ENCODE measurements at places on chromosomes 4 and X. TPM values are rescaled to one million over a fixed set of nuclear protein-coding genes. Genes with fewer than 3 reads are reported as not detected.

The PPA2 gene
- total RNA-seq: 127 TPM

The CHRNA9 gene
- total RNA-seq: not detected

The GABRB1 gene
- not detected for total RNA-seq

The GLRA3 gene
- not detected for total RNA-seq

The CLCN3 gene
- total RNA-seq: 24.5 TPM

The MMRN1 gene
- not detected for total RNA-seq

The C1QTNF7 gene
- total RNA-seq: not detected

The XAGE1A gene
- total RNA-seq: not detected

The CLNK gene
- not detected for total RNA-seq

The NRK gene
- total RNA-seq: 5.9 TPM

The TCEANC gene
- total RNA-seq: 0.75 TPM

The FAM47A gene
- not detected for total RNA-seq

The PPP4R3C gene
- total RNA-seq: not detected

The HTR2C gene
- total RNA-seq: not detected

The FABP2 gene
- not detected for total RNA-seq

The MAD2L1 gene
- 56.0 TPM for total RNA-seq

The ABLIM2 gene
- total RNA-seq: 0.85 TPM

The KIT gene
- not detected for total RNA-seq

The NXF2 gene
- not detected for total RNA-seq

The HPSE gene
- total RNA-seq: 13.0 TPM

The CXCL1 gene
- 27.5 TPM for total RNA-seq

The FATE1 gene
- total RNA-seq: not detected

The ADH4 gene
- not detected for total RNA-seq

The HMGB3 gene
- 140 TPM for total RNA-seq

The NAAA gene
- 10.4 TPM for total RNA-seq

The MAGEE2 gene
- not detected for total RNA-seq

The MPP1 gene
- 9.0 TPM for total RNA-seq

The SATL1 gene
- total RNA-seq: not detected

The FAM149A gene
- 0.85 TPM for total RNA-seq

The RTL9 gene
- 0.11 TPM for total RNA-seq

The CCDC149 gene
- 3.3 TPM for total RNA-seq

The GC gene
- not detected for total RNA-seq

The RAI2 gene
- total RNA-seq: not detected

The LDOC1 gene
- 20.1 TPM for total RNA-seq

The PAGE1 gene
- not detected for total RNA-seq

The HMX1 gene
- not detected for total RNA-seq

The F11 gene
- total RNA-seq: not detected

The TSPAN7 gene
- 0.28 TPM for total RNA-seq

The GUCY1B1 gene
- 0.32 TPM for total RNA-seq

The ABCE1 gene
- 127 TPM for total RNA-seq

The PNMA5 gene
- total RNA-seq: not detected

The RRH gene
- 0.10 TPM for total RNA-seq
